Stimulated activated CD4-positive, alpha-beta T cell treated with anti-CD3 and anti-CD28 coated beads, TNF-alpha, amount 100 ng/mL, for 4 hours (primary cell): ENCODE measurements at places on chromosomes 5 and 9.

DNA sequence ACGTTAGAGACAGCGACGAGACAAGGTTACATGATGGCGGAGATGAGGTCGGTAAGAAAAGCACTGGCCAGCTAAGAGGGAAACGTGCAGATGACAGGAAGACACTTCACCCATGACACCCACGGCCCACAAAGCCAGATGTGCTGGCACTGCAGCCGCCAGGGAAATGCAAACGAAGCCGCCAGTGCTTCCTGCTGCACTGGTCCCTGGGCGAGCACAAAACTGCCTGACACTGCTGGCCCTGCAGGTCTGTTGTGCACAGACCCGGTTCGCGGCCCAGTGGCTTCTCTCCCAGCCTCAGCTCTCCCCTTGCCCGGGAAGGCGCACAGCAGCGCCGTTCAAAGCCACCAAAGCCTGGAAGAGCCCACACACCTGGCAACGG is 20.3 kb downstream of the QSOX2 start:
- DNase-seq = no peak

- no peak for DNase-seq
Measured at GRCh38 chr5:55308254-55308836, 556 bp downstream of the MTREX start.

- DNase-seq = no peak
Measured at GRCh38 chr9:92032891-92033290, 82.3 kb downstream of the SPTLC1 start.

DNA sequence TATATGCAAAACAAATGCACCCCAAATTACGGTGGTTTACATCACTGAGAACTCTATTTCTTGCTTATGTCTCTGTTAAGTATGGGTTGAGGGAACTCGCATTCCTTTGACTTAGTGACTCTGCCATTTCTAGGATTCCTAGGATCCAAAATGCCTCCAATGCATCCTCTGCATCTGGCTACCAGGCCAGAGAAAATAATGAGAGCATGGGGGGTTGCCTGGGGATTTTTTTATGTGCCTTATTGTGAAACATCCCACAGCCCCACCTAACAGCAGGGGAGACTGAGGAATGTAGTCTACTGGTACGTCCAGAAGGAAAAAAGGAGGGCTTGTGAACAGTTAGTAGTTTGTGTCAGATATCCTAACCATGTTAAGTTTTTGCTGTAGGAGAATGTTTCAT is 466.0 kb upstream of the ARRDC3 start:
- no peak for DNase-seq

DNA sequence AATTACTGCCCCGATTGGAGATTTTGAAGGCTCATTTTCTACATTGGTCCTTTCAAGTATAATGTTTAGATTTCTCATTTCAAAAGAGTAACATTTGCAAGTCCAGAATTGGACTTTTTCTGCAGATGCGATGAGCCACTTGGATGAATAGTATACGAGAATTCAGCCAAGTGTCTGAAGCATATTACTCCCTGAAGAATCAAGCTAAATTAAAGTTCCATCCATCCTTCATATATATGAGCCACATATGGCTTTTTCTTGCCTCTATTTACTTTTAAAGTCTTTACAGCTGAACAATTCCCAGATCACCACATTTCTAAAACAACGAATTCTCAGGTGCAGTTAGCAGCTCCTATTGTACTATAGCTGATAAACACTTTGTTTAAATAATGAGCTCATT is 288.7 kb downstream of the CEMIP2 start:
- DNase-seq = no peak

DNA sequence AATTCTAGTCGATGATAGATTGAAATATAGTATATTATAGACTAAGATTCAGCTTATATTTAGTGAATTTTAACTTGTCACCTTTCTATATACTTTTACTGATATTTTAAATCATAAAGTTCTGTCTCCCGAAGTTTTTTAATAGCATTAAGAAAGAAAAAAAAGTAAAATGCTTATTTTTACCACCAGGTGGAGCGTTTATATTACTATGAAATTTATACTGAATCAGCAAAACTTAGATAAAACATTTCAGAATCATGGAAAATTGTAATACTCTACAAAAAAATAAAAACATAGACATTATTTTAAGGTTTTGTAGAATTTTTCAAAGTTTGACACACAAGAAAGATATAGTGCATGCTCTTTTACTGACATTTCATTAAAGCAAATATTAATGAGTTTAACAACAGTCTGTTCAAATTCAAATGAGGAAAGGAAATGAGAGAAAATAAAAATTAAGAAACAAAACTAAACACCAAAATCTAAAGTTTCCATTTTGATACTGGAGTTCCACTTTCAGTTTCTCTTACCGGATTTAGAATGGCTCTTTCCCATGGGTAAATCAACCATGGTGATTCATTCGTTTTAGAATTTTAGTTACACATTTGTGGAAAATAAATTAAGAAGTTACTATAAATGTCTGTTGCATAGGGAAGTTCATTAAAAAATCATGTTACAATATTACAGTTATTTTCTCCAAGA is 1035.3 kb downstream of the CDH12 start:
- DNase-seq = no peak

GRCh38 chr9:134324359-134325095 is 1.7 kb upstream of the RXRA start:
- no peak for DNase-seq

- DNase-seq = no peak
Measured at GRCh38 chr9:20997503-20998076, 33.9 kb downstream of the HACD4 start.

DNA sequence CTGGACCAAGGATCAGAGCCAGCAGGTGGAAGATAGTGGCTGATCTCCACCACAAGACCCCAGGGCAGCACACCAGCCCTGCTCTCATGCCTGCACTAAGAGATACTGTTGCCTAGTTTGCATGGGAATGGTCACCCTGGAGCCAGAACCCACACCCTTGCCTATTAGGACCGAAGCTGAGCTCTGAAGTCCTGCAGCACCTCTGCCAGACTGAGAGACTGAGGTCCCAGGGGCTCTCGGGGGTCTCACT is 11.3 kb downstream of the ACSL6 start:
- DNase-seq = no peak

- DNase-seq = no peak
Measured at GRCh38 chr9:40927851-40928802, 200.4 kb downstream of the FOXD4L6 start.

GRCh38 chr9:89422151-89422975 is 75.5 kb downstream of the SEMA4D start:
- DNase-seq = peak; percentile 50

- peak; percentile 3 for DNase-seq
Measured at GRCh38 chr9:84759300-84759750, 89.8 kb downstream of the NTRK2 start.

- no peak for DNase-seq
Measured at GRCh38 chr9:136850866-136851775, 1.0 kb upstream of the MAMDC4 start.

- no peak for DNase-seq
Measured at GRCh38 chr5:164722702-164723101, 1217.3 kb downstream of the MAT2B start.

DNA sequence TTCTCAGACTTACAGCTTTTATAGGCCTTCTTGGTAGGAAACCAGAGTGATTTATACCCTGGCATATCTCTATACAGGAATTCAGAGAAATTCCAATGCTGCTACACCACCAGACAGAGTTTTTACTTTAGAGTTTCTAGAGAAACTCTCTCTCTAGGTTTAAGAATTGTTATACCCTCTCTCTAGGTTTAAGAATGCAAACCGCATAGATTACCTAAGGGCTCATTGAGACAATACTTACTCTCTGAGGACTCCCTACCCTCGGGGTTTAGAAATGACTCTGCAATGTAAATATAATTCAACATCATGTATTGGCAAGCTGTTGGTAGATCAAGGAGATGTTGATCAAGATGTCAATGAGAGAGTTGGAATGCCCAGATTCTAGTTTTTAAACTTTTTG is 15.3 kb upstream of the ELAVL2 start:
- no peak for DNase-seq

GRCh38 chr5:73447530-73448462 is 781 bp downstream of the FOXD1 start:
- DNase-seq = peak; percentile 24

GRCh38 chr5:87027570-87027969 is 240.1 kb upstream of the RASA1 start:
- DNase-seq = no peak
